ENCODE measurements at places on chromosomes 5 and 9. TPM values are rescaled to one million over a fixed set of nuclear protein-coding genes. Genes with fewer than 3 reads are reported as not detected.

Gene PCDHGA2
- 6.1 TPM for polyA plus RNA-seq

Gene MYO10
- polyA plus RNA-seq = 45.7 TPM

Gene MED22
- 29.2 TPM for polyA plus RNA-seq

Gene MLANA
- 1.4 TPM for polyA plus RNA-seq

Gene S1PR3
- 59.5 TPM for polyA plus RNA-seq

Gene ARL10
- polyA plus RNA-seq = 15.9 TPM

Gene GADD45G
- polyA plus RNA-seq = 3.9 TPM

Gene IL33
- polyA plus RNA-seq = 6.4 TPM

Gene FBN2
- polyA plus RNA-seq = 105 TPM

Gene DHFR
- 74.6 TPM for polyA plus RNA-seq

Gene GLDC
- polyA plus RNA-seq = 21.4 TPM
